Fibroblast of villous mesenchyme (primary cell): ENCODE measurements at places on chromosomes 13 and 19. TPM values are rescaled to one million over a fixed set of nuclear protein-coding genes. Genes with fewer than 3 reads are reported as not detected.
A peak's percentile ranks its signal among the peaks of the same experiment; 100 is the strongest.

Gene CYP4F8
- under 0.01 TPM in 1 of 2 replicates, not detected in the other for total RNA-seq

Gene PTH2
- total RNA-seq: not detected in 2 replicates

Gene OR10H3
- not detected in 2 replicates for total RNA-seq

Gene NOVA2
- total RNA-seq: not detected in 2 replicates

Gene DIAPH3
- total RNA-seq: 20.9 and 30.7 TPM in 2 replicates

Gene NAPSA
- under 0.01 and 0.32 TPM in 2 replicates for total RNA-seq

GRCh38 chr13:51770681-51771417 is 33.1 kb downstream of the DHRS12 start:
- DNase-seq: no peak

- DNase-seq: no peak
These were observed 79.1 kb downstream of the ATP11A start for GRCh38 chr13:112768795-112769481.

DNA sequence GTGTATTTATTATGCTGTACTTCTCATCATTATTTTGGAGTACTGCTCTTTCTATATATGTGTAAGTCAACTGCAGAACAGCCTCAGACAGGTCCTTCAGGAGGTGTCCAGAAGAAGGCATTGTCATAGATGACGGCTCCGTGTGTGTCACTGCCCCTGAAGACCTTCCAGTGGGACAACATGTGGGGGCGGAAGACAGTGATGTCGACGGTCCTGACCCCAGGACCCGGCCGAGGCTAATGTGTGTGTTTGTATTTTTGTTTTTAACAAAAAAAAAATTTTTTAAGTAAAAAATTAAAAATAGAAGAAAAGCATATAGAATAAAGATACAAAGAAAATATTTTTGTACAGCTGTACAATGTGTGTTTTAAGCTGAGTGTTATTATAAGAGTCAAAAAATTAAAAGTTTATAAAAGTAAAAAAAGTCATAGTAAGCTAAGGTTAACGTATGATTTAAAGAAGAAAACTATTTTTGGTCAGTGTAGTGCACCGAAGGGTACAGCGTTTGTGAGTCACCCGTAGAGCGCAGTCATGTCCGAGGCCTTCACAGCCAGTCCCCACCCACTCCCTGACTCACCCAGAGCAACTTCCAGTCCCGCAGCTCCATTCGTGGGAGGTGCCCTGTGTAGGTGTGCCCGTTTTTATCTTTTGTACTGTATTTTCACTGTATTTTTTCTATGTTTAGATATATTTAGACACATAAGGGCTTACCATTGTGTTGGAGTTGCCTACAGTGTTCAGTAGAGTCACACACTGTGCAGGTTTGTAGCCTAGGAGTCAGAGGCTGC is 42.2 kb upstream of the SPACA7 start:
- no peak for DNase-seq

GRCh38 chr13:26872525-26873385 is 112.2 kb upstream of the GPR12 start:
- DNase-seq: peak; percentile 26
